Stimulated activated CD4-positive, alpha-beta T cell treated with anti-CD3 and anti-CD28 coated beads, Interleukin-4, amount 100 ng/mL, for 48 hours (primary cell): ENCODE measurements at places on chromosomes 16 and 17.

- DNase-seq, result no peak
Measured at GRCh38 chr16:73058221-73058615, 10.3 kb upstream of the ZFHX3 start.

- DNase-seq, result no peak
Measured at GRCh38 chr17:78954684-78955083, 25.0 kb downstream of the LGALS3BP start.

DNA sequence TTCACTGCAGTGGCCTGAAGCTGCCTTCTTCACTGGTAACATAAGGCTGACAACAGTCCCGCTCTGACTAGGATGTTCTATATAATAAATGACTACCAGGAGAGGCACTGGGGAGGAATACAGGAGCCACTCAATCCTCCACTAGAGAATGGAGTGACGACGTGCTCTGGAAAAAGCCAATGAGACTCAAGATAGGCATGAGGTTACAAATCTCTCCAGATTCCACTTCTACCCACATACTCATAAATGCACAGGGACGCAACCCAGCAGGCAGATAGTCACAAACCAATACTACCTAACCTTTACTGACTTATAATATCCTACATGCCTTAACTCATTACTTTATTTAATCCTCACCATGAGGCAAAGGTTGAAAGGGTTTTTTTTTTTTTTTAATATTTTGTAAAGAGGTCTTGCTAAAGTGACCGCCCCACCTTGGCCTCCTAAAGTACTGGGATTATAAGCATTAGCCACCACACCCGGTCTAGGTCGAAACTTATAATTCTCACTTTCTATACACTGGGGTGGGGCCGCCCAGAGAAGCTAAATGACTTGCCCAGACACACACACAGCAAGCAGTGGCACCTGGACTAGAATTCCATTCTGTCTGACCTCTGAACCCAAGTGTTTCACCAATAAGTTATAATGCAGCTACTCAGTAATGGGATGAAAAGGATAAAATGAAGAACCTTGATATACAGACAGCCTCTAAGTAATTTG lies 33.7 kb downstream of the TOM1L2 start:
- DNase-seq, result no peak

- DNase-seq, result no peak
Measured at GRCh38 chr17:10673312-10673711, 16.2 kb upstream of the MYH3 start.

- no peak for DNase-seq
Measured at GRCh38 chr16:81548876-81549546, 104.4 kb downstream of the CMIP start.
